ENCODE measurements at places on chromosomes 4 and X.

DNA sequence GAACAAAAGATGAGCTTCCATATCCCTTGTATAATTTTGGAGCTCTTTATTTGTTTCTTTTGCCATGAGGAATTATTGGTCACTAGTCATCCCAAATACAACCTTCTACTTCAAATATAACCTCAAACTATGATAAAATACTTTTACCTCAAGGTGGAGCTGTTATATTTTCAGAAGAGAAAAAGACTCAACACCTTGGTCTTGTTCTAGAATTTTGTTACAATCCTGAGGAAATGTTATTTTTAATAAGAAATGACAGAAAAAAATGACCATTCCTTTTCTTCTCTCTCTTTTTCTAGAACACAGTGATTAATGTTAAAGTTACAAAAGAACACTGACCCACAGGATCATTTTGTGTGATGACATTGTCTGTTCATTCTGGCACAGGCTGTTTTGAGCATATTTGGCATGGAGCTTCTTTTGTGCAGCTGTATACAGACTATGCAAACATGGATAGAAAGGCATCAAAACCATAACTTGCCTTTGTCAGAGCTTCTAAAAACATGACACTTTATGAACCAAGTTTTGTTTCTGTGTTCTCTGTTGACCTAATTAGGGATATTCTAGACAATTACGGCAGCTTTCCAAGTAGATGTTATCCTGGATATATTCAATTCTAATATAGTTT is 159.6 kb upstream of the CTSO start:
- DNase-seq, result no peak

DNA sequence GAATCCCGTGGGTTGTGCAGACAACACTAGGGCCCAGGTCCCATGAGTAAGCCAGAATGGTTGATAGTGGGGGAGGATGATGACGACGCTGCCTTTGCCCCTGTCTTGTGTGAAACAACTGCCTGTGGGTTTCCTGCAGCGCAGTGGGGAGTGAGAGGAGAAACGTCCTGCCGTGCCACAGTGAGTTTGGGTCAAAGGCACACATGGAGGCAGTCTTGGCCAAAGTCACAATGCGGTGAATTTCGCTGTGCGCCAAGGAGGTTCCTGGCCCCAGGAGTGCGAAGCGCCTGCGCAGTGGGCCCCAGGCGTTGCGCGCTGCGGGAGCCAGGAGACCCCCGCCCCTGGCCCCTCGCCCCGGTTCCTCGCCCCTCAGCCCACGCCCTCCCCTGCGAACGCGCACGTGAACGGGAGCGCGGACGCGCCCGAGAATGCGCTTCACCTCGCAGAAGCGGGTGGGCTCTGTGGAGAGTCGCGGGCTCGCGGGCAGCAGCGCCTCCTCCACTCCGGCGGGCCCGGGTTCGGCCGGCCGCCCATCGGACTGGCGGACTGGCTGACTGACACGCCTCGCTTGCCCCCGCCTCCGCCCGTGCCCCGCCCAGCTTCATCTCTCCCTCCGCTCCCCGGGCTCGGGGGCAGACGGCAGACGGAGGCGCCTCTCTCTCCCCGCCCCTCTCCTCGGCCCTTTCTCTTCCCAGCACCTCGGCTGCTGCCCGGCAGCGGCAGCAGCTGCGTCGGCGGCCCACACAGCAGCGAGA is at the start of gene NUDT10:
NUDT10 (plus strand) TSS at position 635 of the 755 bp plus-strand sequence. CDS start 144 bp downstream, outside the sequence.
- DNase-seq, result no peak

DNA sequence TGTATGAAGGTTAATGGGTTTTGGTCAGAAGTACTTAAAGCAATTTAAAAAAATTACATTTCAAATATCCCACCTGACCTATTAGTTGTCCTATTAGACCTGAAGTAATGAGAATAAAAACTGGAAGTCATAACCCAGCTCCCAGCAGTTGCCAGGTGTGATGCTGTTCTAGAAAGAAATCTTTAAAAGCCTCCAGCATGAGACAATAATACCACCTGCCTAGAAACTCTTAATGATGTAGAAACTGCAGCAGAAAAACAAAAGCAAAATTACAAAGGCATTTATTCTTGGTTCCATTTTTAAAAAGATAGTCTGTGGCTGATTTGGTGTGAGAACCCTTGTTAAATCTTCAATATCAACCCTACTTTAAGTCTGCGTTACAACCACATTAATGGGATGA is 1137.7 kb upstream of the TENM3 start:
- no peak for DNase-seq

- no peak for DNase-seq
Observed at GRCh38 chr4:65921180-65921579, 250.9 kb upstream of the EPHA5 start.

DNA sequence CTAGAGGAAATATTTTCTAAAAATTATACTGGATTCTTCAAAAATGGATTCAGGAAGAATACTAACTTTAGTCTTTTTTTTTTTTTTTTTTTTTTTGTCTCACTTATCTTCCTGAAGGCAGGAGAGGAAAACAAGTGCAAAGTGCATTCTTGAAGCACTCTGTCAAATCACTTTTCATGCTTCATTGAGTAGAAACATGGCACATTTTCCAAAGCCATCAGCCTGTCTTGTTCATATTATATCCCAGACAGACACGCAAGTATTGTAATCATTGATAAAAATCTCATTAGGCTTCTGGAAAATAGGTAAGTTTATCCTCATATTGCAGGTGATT is 1.2 kb downstream of the BBS12 start:
- DNase-seq, result no peak

GRCh38 chr4:26431461-26432180 is 58.7 kb downstream of the CCKAR start:
- no peak for DNase-seq

- no peak for DNase-seq
Observed at GRCh38 chrX:40514376-40514775, 66.4 kb upstream of the ATP6AP2 start.
